ENCODE measurements at places on chromosomes 1 and 21.

- DNase-seq: no peak
Measured at GRCh38 chr1:87820668-87821334, 492.1 kb downstream of the LMO4 start.

DNA sequence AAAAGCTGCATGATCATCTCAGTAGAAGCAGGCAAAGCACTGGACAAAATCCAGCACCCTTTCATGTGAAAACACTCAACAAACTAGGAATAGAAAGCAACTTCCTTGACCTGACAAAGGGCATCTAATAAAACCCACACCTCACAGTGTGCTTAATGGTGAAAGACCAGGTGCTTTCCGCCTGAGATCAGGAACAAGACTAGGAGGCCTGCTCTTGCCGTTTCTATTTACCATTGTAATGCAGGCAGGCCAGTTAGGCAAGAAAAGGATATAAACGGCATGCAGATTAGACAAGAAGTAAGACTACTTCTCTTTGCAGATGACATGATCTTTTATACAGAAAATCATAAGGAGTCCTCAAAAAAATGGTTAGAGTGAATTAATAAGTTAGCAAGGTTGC is 37.2 kb downstream of the SLC37A1 start:
- no peak for DNase-seq

- no peak for DNase-seq
Measured at GRCh38 chr1:6239950-6240768, 3.8 kb upstream of the HES3 start.

DNA sequence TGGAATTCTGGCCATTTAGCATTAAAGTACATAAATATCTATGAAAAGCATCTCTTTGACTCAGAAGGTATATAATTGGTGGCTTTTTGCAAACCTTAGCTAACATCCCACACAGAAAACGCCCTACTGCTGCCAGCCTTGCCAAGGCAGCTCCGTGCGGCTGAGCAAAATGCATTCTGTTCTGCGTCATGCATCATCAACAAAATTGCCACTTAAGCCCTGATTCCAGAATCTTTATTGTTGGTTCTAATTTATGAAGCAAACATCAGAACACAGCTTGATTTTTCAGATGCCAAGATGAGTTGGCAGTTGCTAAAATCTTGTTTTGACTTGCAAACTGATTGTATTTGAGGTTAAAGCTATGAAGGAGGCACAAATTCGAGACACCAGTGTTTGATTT is 314.9 kb upstream of the DEPDC1 start:
- DNase-seq: no peak

DNA sequence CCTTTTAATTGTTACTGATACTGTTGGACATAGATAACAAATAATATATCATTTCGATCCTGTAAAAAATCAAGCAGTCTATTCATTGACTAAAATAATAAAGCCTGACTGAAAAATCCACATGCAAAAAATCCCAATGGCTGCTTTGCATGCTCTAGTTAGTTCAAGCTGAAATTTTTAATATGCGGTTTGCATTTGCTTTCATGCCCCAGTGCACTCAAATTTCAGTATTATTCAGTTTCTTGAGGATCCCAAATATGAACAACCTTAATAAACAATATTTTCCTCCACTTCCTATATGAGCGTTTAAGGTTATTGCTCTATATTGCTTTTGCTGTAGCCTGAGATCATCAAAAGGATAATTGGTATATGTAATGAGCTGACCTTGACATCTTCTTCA is 75.1 kb upstream of the DPH5 start:
- DNase-seq: no peak

All from activated CD4-positive, alpha-beta T cell treated with anti-CD3 and anti-CD28 coated beads, Interleukin-2, Interleukin-4, amounts not matched to agents 100 ng/mL and 50 ng/mL, durations not matched to agents 16 hours and 8 hours (primary cell).